RKO (cell line): ENCODE measurements at places on chromosomes 2 and 18.

GRCh38 chr2:206257861-206258260 is 16.6 kb upstream of the ZDBF2 start:
- no peak for DNase-seq

DNA sequence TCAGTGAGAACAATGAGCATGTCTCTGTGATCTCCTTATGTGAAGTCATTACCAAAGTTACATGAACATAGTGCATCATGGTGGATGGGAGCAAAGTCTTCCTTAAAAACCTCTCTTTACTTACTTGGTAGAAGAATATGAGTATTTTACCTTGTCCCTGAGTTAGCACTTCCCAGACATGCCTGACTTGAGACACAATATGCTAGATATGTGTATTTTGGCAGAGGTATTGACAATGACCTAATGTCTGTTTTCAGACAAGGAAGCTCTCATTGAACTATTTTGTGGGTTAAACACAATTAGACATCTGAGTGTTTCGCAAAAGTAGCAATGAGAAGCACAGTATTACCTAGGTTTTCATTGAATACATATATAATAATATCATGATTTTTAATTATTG is 99.1 kb upstream of the MC4R start:
- no peak for DNase-seq

- DNase-seq = no peak
Measured at GRCh38 chr2:127084611-127085316, 22.2 kb downstream of the BIN1 start.

DNA sequence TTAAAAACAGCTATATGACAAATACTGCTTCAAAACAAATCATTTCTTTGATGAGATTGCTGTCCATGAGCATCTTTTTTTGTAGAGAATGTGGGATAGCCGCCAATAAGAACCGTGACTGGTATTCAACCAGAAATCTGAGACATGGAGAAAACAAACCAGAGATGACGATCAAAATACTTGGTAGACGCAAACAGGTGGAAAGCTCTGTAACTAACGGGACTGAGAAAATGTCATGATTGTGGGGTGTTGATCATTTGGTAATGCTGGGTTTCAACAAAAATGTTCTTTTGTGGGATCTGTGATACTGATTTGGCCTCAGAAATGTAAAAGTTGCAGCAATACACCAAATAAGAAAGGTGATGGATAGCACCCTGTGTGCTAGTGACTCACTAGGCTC is 364.8 kb downstream of the NYAP2 start:
- no peak for DNase-seq

DNA sequence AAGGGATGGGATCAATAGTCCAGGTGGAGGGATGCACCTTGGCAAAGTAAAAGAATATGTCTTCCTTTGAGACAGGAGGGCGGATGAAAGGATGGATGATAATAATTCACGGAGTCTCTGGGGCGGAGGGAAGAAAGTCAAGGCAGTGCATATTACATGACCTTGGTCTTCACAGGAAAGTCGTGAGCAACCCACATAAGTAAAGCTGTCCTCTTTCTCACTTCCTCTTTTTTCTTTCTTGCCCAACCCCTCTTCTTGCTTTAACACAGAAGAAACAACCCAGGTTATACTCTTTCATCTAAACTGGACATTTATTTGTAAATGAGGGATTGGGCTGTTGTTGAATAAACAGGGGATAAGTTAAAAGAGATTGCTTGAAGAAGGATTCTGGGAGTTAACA is 168.7 kb upstream of the SKOR2 start:
- DNase-seq = no peak

DNA sequence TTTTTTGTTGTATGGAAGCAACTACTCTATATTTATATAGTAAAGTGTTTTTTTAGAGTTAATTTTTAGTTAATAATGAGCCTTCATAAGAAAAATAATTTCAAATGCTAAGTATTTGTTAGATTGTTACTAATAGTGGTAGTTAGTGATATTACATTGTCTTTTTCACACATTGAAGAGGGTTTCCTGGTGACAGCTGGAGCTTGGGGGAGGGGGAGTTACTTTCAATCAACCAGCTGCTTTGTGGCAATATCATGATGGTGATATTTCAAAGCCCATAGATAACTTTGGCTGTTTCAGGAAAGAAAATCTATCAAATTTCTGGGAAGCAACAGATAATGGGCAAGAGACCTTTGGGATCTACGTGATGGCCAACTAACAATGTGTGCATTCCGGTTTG is 4.1 kb downstream of the RHBDD1 start:
- DNase-seq = no peak

GRCh38 chr2:229768235-229768634 is 53.9 kb upstream of the DNER start:
- no peak for DNase-seq

DNA sequence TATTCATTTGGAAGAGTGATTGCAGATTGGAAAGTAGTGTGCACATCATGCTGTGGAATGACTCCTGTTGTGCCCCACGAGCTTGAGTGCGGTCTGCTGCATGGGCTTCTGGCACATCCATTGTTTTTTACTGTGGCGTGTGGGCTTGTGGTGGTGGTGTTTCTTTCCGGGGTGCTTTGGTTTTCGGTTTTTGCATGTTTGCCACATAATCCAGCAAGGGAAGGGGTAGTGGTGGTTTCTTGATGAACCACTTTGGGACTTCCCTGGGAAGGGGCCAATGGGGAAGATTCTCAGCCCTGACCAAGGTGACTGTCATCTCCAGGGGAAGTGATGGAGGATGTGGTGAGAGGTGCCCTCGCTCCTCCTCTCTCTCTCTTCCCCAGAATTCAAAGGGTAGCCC is 57.0 kb downstream of the COA5 start:
- DNase-seq = no peak

DNA sequence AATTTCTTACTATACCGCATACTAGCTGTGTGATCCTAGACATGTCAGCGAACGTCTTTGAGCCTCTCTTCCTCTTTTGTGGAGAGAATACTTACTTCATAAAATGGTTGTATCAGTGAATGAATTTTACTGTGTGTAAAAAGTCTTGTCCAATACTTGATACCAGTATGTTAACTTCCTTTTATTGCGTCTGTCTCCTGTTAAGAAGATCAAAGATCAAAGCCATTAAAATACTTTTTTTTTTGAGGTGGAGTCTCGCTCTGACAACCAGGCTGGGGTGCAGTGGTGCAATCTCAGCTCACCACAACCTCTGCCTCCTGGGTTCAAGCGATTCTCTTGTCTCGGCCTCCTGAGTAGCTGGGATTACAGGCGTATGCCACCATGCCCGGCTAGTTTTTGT is 33.2 kb downstream of the ERLEC1 start:
- DNase-seq = no peak

DNA sequence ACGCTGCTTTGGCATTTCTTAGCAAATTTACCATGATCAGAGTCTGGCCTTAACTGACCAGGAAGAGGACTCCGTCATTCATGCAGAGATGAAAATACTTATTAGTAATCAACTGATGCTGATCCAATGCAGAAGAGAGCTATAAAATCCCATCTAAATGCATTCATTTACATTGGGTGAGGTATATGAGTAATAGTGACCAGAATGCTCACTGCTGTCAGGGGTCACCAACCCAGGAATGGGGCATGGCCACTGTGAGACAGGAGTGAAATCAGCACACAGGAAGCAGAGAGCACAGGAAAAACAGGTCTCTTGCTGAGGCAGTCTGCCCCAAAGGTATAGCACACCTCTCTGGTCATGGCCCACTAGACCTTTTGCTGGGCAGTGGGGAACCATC is 68.1 kb upstream of the TMEM247 start:
- no peak for DNase-seq

DNA sequence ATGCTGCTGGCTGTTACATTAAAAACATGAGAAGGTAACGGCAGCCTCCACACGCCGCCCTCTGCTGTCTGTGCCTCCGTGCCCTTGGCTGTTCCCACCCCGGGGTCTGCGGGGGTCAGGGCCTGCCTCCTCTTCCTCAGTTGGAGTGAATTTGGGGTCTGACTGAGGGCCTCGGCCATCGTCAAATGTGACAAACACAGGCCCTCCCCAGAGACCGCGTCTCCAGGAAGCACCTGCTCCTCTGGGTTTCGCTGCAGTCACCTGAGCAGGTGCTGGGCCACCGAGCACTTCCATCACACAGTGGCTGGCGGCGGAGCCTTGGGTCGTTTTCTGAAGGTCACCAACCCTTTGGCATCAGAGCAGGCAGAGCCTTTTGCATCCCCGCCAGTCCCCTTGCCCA is 70.9 kb downstream of the NFATC1 start:
- no peak for DNase-seq

GRCh38 chr18:23226930-23227725 is 91.8 kb downstream of the CABLES1 start:
- peak; percentile 23 for DNase-seq

GRCh38 chr2:60861736-60862135 is 19.6 kb upstream of the REL start:
- DNase-seq = no peak

DNA sequence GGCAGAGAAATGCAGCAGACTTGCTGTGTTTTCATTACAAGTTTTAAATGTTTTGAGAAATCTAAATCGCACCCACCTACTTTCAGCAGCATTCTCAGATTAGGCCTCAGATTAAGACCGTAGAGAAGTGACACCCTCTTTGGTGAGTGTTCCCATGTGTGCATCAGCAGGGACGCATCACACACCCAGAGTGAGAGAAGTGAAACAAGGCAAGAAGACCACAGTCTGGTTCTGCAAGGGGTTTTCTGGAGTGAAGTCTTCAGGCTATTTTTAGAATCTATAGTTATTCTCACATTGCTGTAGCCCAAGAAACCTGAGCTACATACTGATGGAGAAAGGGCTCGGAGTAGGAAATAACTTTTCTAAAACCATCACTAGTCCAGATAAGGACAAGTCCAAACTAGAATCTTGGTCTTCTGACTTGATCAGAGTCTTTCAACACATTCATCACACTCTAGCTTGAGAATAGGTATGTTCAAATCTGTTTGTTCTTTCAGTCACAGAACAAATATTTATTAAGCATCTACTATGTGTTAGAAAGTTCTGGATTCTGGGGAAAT is 1216.6 kb upstream of the PIK3C3 start:
- no peak for DNase-seq

DNA sequence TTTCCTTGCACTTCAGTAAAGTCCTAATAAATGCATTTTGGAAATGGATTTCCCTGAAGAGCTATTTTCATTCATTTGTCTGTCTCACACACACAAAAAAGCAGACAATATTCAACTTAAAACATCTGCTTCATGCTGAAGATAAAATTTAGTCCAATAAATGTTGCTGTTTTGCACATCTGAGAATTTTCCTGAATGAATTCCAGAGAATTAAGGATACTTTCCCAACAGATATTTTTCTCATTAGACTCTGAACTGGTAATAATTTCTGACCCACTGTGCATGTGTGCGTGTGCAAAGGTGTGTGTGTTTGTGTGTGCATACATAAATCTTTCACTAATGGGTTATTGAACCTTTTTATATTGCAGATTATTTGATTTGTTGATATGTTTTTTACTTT is 390.2 kb upstream of the TMEFF2 start:
- DNase-seq = no peak

- peak; percentile 12 for DNase-seq
Measured at GRCh38 chr2:185108588-185108987, 510.3 kb downstream of the ZNF804A start.

DNA sequence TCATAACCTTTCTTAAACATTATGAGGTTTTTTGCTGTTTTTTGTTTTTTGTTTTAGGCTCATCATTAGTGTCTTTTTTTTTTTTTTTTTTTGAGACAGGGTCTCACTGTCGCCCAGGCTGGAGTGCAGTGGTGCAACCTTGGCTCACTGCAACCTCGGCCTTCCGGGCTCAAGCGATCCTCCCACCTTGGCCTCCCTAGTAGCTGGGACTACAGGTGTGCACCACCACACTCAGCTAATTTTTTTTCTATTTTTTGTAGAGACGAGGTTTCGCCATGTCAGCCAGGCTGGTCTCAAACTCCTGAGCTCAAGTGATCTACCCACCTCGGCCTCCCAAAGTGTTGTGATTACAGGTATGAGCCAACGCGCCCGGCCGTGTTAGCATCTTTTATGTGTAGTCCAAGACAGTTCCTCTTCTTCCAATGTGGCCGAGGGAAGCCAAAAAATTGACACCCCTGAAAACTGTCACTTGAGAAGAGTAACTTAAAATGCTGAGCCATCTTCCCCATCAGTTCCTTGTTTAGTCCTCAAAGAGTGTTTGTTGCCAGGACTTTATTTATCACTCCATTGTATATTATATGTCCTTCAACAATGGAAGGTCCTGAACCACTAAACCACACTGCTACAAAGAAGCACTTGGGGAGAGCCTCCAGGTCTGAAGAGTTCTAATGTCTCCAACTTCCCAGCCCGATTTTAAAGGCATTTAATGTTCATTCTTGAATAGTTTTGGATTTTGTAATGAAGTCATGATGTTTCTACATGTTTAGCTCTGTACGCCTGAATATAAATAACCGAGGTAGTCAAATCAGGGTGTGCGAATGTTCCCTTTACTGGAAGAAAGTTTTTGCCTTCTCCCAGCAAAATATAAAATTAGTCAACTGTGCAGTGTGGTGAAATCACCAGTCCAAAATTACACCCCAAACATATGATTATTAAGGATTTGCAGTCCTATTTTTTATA is 26.4 kb downstream of the ZNF516 start:
- no peak for DNase-seq

DNA sequence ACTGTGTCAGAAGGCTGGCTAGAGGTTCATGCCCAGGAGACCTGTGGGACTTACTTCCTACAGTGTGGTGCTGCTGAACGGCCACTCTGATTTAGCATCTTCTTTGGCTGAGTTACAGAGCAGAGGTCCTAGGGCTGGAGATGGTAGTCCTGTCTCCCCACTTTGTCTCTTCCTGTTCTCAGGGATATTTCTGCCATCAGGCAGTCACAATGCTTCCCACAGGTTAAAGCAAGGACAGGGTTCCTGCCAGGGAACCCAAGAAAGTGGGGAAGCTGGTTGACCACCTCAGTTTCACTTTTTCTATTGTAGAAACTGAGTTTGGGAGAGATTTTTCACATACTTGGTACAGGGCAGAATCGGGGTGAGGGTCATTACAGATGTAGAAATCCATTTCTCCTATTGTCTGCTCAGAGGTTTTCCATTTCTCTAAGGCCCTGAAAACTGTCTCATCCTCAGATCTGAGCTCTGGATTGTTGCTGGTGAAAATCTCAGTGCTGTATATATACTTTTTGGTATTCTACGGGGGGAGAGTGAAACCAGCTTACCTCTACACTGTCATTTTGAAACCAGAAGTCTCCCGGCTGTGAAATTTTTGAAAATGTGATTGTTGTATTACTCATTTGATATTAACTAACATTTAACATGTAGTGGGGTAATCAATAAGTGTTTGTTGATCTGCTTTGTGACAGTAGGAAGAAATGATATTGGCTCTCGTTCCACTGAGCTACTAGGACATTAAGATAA is 37.0 kb upstream of the MEP1B start:
- DNase-seq = no peak

- DNase-seq = no peak
Measured at GRCh38 chr18:36264283-36264682, 33.2 kb upstream of the FHOD3 start.

- no peak for DNase-seq
Measured at GRCh38 chr2:156423674-156424282, 12.4 kb upstream of the GPD2 start.

- no peak for DNase-seq
Measured at GRCh38 chr2:189641590-189641989, 19.7 kb upstream of the ASNSD1 start.

- no peak for DNase-seq
Measured at GRCh38 chr2:169082995-169083394, 13.6 kb downstream of the DHRS9 start.

- no peak for DNase-seq
Measured at GRCh38 chr2:85134255-85134895, 1.2 kb downstream of the TCF7L1 start.

GRCh38 chr2:85435981-85436835 is 17.7 kb downstream of the SH2D6 start:
- no peak for DNase-seq

- DNase-seq = no peak
Measured at GRCh38 chr2:142031656-142032055, 99.2 kb downstream of the LRP1B start.
